ENCODE measurements at places on chromosomes 3 and 15.

- DNase-seq, result no peak
These were observed 929 bp upstream of the MTMR10 start for GRCh38 chr15:30992249-30992864.

DNA sequence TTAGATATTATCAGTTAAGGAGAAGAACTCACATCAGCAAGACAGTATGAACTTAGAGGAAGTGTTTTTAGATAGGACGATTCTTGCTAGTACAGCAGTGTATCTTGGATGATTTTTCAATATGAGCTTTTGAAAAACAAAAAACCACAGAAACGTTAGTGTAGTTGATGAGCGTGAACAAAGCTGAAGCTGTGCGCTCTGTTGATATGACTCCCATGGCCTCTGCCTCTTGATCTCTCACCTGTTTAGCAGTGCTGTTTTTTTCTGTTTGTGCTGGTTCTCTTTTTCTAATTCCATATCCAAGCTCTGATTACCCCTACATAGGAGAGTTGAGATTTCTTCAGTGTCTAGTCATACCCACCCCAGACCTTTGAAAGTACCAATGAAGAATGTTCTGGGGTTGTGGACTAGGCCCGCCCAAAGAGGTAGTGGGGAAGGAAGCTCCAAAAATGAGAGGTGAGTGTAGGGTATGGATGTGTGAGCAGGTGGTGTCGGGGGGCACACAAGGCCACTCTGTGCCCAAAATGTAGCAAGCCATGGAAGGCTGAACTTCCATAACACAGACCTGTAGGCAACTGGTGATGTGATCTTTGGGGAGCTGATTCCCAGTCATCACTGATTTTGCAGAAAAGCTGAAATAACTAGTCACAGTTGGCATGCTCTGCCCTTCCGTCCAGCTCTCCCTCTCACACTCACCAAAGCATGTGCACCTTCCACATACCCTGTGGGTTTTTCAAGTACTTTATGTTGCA is 20.0 kb upstream of the CMTM7 start:
- no peak for DNase-seq

DNA sequence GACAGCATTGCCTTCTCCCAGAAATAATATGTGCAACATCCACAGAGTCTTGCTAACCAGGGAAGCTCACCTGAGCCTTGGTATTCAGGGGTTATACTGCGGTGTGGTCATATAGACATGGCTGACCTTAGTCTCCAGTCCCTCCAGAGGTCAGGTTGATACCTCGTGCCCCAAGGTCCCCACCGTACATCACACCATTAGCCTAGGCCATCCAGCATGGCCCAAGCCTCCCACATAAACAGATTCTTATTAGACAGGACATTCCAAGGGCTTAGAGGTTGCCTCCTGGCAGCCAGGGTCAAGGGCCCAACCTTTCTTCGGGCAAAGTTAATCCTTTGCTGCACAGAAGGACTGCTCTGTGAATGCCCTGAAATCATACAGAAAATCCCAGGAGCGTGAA is 18.8 kb downstream of the ACAN start:
- no peak for DNase-seq

GRCh38 chr3:56316944-56317343 is 151.3 kb downstream of the ERC2 start:
- no peak for DNase-seq

DNA sequence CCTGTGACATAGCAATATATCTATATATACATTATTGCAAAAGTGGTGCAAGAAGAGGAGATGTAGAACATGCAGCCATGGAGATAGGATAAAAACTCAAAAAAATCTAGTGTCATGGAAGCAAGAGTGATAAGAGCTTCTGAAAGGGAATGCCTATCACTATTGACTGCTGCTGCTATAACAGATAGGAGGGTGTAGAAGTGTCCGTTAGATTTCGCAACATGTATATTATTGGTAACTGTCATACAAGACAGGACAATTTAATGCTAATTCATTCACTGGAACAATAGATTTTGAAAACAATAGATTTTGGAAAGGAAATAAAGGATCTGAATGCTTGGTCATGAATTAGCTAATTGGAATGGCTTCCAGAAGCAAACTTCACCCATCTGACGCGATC is 224.5 kb downstream of the ZNF385D start:
- DNase-seq, result no peak

- DNase-seq, result peak; percentile 35
These were observed 71.2 kb downstream of the GOLIM4 start for GRCh38 chr3:168024537-168024941.

GRCh38 chr3:7779331-7779730 is 722.3 kb upstream of the LMCD1 start:
- no peak for DNase-seq

GRCh38 chr3:129783470-129783869 is 110.0 kb downstream of the TMCC1 start:
- no peak for DNase-seq

DNA sequence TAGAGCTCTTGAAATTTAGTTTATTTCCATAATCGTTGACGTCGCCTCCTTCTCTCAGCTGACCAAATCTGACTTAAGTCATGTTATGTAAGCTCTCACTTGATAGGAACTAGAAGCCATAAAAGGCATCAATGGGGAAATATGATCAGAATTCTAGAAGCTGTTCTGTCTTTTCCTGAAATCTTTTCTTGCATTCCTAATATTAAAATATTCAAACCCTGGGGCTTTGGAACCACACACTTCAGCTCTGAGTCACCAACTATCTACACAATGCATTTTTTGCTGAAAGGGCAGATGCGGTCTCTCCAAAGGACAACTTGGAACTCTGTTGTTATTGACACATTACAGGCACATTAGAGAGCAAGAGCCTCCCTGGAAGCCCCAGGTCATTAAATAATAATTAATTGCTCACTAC is 91.3 kb downstream of the LARS2 start:
- DNase-seq, result no peak

DNA sequence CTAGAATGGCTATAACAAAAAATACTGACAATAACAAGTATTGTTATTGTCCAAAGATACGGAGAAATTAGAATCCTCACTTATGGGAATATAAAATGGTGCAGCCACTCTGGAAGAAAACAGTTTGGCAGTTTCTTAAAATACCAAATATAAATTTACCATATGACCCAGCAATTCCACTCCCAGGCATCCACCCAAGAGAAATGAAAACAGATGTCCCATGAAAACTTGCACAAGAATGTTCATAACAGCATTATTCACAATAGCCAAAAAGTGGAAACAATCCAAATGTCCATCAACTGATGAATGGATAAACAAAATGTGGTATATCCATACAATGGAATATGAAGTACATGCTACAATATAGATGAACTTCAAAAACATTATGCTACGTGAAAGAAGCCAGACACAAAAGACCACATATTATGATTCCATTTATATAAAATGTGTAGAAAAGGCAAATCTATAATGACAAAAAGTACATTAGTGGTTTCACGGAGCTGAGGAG is 9.4 kb downstream of the AAGAB start:
- no peak for DNase-seq

GRCh38 chr15:85604194-85604593 is 190.5 kb downstream of the KLHL25 start:
- no peak for DNase-seq

DNA sequence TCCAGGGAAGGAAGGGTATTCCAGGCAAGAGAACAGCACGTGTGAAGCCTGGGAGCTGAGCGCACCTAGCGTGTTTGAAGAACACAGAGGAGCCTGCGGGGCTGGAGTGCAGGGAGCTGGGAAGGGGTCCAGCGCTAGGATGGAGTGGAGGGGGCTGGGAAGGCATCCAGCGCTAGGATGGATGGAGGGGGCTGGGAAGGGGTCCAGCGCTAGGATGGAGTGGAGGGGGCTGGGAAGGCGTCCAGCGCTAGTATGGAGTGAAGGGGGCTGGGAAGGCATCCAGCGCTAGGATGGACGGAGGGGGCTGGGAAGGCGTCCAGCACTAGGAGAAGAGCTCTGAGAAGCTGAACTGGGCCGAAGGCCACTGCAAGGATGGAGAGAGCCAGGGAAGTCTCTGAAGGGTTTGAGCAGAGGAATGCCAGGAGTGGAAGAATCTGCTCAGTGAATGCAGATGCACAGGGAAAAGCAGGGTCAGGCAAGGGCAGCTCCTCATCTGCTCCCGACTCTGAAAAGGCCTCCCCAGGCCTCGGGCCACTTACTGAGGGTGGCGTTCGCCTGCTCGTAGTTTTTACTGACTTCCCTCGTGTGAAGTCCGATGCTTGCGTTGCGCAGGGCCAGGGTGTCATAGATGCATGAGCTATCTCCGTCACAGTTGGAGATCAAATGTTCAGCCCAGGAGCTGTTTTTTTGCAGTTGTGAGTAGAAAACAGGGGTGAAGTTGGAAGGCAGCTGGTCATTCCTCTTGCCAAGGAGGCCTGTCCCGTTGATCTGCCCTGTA is 39.8 kb downstream of the MUC20 start:
- peak; percentile 72 for DNase-seq

GRCh38 chr3:193897288-193897687 is 238.7 kb upstream of the HES1 start:
- no peak for DNase-seq

GRCh38 chr15:85091990-85092389 is 110.3 kb downstream of the PDE8A start:
- DNase-seq, result no peak

GRCh38 chr3:157360044-157360443 is 76.6 kb upstream of the PTX3 start:
- DNase-seq, result no peak

DNA sequence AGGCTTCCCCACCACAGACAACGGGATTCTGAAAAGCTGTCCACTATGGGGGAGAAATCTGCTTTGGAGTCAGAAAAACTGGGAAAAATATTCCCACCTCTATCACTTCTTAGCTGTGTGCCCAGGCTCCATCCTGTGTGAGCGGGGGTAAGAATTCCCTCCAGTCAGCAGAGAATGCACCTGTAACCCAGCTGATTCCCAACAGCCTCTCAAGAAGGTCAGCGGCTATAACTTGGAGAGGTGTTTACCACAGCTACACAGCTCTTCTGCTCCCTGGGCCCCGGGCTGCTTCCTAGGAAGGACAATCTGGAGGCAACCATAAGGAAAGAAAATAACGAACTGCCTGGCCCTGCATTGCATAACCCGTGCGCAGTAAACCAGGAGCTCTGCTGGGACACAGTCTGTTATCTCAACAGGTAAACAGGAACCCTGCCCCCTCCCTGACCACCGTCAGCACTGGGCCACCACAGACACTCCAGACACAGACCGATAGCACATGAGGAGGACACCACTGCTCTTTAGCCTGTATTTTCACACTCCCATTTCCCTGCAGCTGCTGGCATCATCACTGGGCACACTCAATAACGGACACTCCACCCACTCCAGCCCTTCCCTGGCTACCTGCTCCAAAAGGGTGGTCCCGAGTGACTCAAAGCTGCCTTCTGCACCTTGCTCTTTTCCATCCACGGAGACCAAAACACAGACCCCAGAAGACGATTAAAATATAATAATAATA is 2.1 kb downstream of the RAB43 start:
- DNase-seq, result no peak

DNA sequence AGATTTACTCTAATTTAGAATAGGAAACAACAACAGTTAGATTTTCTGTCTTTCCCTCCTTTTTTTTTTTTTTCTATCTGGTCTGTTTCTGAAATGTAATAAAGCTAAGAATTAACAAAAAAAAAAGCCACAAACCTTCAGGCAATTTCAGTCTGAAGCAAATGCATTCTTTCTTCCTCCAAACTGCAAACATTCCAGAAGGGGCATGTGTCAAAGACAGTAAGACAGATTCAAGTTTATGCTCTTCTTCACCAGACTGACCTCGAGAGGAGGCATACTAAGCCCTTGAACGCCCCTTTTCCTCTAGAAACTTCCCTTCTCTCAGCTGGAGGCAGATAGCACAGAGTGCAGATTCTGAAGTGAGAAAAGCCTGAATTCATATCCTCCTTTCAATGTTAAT is 654.6 kb upstream of the LMCD1 start:
- no peak for DNase-seq

DNA sequence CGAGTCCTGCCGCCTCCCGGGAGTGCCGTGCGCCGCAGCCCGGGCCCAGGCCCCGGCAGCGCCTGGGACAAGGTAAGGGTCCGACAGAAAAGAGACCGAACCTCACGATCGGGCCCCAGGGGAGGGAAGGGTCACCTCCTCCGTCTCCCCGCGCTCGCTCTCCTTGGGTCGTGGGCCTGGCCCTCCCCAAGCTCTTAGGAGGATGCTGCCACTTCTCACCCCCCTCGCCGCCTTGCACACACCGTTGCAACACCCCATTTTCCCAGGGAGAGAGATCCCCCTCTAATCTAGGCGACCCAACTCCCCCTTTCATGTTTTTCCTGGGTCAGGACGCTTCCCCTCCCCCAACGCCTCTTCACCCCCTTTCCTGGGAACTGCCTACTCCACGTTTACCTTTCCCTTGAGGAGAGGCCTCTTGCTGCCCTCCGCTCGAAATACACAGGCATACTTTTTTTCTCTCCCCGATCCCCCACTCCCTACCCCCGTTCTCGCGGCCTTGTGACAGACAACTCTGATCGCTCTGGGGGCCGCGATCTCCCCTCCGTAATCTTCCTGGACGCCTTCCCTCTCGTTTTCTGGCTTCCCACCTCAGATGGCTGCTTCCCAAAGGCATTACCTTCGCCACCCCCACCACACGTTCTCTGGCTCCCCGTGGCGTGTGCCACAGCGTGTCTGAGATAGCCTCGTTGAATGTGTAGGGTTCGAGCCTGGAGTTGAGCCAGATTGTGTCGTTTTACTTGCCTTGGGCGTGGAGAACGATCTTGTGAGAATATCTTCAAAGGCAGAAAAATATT is 688 bp downstream of the SETD5 start:
- peak; percentile 61 for DNase-seq

GRCh38 chr15:58962662-58963565 is 24.5 kb upstream of the RNF111 start:
- no peak for DNase-seq

DNA sequence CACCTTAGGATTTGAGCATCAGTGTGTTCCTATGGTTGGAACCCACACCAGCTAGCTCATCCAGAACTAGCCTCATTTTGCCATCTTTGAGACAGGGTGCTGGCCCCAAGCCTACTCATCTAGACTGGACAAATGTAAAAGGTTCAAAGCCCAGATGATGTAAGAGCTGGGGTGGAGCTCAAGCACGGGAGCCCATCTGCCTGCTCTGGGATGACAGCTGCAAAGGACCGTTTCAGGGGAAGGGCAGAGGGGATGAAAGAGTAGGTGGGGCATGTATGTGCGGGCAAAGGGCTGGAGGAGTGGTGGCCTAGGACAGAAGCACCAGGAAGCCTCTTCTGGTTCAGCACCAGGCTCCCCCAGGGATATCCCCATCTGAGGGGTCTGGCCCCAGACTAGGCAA is 15.8 kb downstream of the CLK3 start:
- no peak for DNase-seq

DNA sequence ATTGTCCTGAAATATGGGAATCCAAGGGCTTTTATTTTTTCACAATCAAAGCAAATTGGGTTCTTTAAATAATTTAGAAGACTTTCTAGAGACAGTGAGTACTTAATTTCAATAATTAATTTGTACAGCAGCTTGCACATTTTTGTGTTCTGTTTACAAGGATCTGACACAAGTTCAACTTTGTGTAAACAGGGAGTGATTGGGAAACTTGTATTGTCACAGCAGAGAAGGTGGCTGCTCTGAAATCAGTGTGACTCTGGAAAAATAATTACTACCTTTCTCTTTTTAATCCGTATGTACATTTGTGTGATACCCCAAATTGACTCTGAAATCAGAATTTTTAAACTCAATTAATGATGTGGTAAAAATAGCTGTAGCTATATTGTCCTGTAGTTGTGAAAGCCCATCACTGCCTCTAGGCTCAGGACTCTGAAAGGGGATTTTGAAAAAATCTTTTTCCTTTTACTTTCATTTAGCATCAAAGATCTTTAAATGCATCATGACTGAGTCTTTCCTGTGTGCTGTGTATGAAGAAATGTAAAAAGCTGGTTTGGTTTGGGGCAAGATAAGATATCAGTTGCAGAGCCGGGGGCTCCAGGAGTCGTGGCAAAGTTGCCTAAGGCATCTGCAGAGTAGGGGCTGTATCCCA is 45.1 kb downstream of the MFSD1 start:
- DNase-seq, result no peak
